ENCODE measurements at places on chromosomes 12 and 14.

DNA sequence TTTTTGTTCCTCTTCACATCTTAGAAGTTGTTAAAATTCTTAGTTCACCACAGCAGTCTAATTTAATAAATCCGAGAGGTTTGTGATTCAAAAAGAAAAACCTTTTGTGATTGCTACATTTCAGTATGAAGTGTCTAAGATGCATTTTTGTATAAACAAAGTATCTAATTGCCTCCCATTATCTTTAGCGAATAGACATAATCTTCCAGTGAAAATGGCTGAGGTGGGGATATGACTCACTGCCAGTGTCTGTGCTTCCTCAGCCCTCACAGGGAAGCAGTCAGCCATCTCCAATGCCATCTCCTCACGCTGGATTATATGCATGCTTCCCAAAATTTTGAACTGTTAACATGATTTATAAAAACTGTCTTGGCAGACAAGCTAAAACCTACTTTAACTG is 7.6 kb downstream of the GCH1 start:
- DNase-seq: no peak

- DNase-seq: no peak
These were observed 710.7 kb upstream of the TBX3 start for GRCh38 chr12:115394496-115395220.

DNA sequence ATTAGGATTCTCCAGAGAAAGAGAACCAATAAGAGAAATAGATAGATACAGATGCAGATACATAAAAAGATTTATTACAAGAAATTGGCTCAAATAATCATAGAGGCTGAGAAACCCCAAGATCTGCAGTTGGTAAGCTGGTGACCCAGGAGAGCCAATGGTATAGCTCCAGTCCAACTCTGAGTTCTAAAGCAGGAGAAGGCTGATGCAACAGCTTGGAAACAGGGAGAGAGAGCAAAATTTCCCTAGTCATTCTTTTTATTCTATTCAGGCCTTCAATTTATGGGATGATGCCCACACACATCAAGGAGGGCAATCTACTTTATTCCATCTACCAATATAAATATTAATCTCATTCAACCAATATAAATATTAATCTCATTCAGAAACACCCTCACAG is 218.2 kb downstream of the PRKD1 start:
- DNase-seq: no peak

DNA sequence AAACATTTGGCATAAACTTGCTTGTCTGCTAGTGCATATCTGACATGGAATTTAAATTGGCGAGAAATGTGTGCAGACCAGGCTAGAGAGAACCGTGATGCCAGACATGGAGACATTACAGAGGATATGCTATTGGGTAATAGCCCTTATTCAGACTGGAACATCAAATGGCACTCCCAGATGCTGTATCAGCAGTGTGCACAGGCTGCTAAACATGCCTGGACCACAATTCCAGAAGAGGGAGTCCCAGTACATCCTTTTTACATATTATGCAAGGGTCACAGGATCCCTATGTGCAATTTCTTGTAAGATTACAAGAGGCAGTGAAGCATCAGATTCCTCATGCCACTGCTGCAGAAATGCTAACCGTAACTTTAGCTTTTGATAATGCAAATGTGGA is 354.5 kb upstream of the FOXG1 start:
- no peak for DNase-seq

DNA sequence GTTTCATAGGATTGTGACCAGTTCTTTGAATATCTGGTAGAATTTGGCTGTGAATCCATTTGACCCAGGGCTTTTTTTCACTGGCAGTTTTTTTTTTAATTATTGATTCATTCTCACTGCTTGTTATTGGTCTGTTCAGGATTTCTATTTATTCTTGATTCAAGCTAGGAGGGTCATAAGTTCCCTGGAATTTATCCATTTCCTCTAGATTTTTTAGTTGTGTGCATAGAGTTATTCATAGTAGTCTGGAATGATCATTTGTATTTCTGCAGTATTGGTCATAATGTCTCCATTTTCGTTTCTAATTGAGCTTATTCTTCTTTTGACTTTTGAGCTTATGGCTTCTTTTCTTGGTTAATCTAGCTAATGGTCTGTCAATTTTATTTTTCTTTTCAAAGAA is 291.6 kb downstream of the AKAP6 start:
- DNase-seq: no peak

- no peak for DNase-seq
These were observed 157.3 kb downstream of the BTG1 start for GRCh38 chr12:91988086-91988923.

Data from right kidney (tissue), 9 donors.